ENCODE measurements at places on chromosomes 3 and 15.

- DNase-seq: no peak
Measured at GRCh38 chr15:36738817-36739216, 159.4 kb downstream of the CDIN1 start.

DNA sequence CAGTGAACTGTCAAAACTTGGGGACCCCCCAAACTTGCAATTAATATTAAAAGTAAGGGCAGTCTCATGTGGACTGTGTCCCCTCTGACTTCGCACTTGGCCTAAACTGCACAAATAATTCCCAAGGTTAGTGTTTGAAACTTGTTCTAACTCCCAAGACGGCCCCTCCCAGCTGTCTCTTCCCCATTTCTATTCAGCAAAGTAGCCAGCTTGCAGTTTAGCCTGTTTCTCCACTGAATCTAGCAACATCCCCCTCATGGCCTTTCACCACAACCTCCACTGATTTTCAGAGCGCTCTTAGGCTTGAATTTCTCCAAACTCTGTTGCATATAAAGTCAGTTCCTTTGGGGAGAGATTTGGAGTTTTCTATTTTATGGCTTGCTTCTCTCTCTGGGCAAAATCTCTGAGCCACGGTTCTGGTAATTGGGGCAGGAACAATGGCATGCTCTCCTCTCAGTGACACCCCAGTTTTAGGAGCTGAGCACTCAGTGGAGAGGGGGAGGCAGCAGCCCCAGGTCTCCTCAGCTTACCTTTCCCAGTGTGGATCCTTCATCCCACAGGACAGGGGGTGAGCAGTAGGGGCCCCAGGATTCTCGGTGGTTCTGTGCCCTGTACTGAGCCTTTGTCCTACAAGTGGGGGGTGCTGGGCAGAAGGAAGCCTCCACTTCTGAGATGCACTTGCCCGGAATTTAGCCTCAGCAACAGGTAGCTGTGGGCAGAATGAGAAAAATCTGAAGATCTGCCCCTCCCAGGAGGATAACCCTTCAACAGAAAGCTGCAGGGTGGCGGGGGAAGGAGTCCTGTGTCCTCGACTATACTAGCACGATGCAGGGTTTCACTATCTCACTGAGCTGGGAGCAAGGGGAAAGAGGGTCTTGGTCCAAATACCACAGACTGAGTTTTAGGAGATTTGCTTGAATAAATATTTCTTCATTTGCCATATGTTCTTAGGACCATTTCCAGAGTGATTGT lies 39.3 kb upstream of the GATA2 start:
- DNase-seq: no peak

- no peak for DNase-seq
Measured at GRCh38 chr15:83833569-83833968, 179.6 kb downstream of the ADAMTSL3 start.

- DNase-seq: no peak
Measured at GRCh38 chr3:181369637-181370036, 342.1 kb upstream of the SOX2 start.

DNA sequence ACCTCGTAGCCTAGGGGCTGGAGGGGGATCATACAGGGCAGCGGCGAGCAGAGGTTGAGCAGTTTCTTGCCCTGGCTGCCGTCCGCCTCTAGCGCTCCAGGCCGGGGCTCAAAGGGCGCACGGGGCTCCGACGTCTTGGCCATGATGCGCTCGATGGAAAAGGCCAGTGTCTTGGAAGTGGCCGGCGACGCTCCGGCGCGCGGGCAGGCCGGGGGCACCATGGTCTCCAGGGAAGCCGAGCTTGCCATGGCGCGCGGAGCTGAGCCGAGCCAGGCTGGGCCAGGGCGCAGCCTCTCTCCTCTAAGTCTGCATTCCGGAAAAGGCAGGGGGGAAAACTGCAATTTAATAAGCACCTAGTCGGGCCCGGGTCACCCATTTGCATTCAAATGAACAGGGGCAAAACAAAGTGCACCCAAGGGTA lies 719 bp downstream of the FEZF2 start:
- no peak for DNase-seq

DNA sequence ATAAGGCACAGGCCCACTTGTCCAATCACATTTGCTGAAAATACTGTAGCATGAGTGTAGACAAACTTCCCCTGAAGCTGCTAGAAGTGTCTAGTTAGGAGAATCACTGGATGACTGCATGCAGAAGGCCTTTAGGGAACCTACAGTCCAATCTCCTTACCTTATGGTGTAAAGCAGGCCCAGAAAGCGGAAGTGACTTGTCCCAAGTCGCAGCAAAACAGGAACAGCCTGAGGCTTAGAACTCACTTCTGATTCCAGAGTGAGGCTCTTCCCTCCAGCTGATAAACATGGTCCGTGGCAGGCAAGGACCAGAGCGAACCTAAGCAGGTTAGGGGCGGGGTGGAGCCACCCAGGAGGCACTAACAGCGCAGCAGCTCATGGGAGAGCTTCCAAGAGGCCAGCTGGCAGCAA lies 2.5 kb downstream of the GRAMD2A start:
- no peak for DNase-seq

- DNase-seq: no peak
Measured at GRCh38 chr15:80467311-80467714, 63.1 kb downstream of the ARNT2 start.

DNA sequence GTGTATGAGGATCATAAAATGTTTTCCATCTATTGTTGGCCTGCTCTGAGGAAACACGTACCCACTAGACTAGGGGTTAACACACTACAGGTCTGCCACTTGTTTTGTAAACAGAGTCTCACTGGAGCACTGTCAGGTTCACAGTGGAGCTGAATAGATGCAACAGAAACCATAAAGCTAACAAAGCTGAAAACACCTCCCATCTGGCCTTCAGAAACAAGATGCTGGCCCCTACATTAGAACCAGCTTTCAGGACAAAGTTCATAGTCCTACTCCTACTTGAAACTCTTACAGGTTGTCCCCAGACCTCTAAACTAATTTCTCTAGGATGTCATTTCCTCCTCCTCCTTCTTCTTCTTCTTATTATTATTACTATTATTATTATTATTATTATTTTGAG lies 42.3 kb downstream of the SNX4 start:
- DNase-seq: no peak

DNA sequence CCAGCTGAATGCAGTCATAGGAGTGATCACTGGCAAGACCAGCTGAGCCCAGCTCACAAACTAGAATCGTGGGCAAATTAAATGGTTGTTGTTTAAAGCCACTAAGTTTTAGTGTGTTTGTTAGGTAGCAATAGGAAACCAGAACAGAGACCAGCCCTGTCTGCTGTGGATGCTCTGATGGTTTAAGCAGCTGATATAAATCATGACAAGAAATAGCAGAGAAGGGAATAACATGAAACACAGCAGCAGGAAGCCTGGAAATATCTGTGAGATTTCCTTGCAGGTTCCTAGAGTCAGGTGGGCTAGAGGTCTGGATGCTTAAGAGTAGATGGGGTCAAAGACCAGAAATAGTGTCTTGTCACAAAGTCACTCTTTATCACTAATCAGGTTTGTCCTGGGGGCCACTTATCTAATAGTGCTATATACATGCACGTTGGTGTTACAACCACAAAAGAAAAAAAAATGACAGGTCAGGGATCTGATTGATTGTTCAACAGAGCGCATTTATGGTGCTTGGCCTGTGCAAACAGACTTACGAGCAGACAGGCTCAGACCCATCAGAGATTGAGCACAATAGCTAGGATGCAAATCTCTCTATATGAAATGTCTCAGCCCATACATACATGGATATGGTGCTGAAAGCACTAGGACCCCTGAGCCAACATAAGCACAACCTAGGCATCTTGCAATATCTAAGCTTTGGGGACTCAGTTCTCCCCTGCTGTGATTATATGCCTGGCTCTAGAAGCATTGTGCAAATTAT lies 967.7 kb downstream of the AGBL1 start:
- no peak for DNase-seq

DNA sequence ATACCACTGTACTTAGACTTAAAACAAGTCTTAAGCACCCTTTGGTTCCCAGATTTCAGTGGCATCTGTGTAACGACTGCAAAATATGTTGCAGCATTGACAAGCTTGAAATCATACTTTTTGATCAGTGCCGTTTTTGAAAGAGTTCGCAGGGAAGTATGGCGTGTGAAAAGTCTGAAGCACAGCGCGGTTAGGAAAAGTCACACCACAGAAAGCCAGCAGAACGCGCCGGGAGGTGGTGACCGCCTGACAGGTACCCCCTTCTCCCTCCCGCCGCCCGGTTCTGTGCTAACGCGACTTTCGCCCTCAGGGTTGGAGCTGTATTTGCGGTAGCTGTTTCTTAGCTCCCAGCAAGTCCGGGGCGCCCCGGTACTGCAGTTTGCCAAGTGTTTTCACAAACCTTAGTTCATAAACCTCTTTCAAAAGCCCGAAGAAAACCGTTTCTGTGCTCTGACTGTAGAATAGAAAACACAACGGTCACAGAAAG lies 481 bp upstream of the CRYBG3 start:
- no peak for DNase-seq

- no peak for DNase-seq
Measured at GRCh38 chr3:30944124-30944523, 49.7 kb upstream of the GADL1 start.

GRCh38 chr3:185753354-185753753 lies 71.5 kb downstream of the IGF2BP2 start:
- no peak for DNase-seq

DNA sequence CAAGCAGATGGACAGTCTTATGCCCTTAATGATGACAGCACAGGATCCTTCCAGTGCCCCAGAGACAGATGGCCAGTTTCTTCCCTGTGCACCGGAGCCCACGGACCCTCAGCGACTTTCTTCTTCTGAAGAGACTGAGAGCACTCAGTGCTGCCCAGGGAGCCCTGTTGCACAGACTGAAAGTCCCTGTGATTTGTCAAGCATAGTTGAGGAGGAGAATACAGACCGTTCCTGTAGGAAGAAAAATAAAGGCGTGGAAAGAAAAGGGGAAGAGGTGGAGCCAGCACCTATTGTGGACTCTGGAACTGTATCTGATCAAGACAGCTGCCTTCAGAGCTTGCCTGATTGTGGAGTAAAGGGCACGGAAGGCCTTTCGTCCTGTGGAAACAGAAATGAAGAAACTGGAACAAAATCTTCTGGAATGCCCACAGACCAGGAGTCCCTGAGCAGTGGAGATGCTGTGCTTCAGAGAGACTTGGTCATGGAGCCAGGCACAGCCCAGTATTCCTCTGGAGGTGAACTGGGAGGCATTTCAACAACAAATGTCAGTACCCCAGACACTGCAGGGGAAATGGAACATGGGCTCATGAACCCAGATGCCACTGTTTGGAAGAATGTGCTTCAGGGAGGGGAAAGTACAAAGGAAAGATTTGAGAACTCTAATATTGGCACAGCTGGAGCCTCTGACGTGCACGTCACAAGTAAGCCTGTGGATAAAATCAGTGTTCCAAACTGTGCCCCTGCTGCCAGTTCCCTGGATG lies 198.7 kb downstream of the AKAP13 start:
- DNase-seq: no peak

GRCh38 chr15:75025548-75026260 lies 2.3 kb downstream of the PPCDC start:
- DNase-seq: no peak

DNA sequence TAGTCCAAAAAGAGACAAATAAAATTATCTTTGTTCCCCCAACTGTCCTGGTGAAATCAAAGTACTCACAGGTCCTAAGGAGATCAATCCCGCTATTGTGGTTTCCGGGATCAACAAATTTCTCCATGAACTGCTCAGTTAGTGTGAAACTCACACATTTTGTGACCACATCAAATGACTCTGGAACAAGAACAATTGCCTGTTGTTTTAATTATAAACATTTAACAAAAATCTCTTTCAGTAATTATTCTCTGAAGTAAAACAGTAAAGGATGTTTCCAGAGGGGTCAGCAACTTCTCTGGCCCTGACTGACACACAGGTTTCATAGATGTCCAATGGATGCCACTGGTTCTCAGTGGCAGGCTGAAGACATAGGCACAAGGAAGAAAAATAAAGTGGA lies 3.9 kb downstream of the CLDND1 start:
- no peak for DNase-seq

DNA sequence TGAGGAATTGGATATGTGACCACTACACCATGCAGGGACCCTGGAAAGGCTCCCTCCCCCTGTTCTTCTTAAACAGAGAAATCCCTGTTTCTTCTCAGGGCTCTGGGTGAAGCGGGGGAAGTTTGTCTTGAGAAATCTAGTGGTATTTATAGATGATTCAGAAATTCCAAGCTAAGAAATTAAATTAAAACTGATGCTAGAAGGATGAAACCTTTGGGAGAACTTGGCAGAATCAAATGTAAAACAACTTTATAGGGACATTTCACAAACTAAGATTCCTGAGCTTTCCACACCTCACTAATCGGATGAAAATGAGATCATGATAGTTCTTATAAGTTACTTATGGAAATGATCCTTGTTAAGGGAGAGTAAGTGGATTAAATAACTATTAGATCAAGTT lies 54.2 kb downstream of the FBXL2 start:
- DNase-seq: no peak

All from Panc1 (cell line).